Left lobe of liver (tissue), 2 donors: ENCODE measurements at places on chromosomes 6 and 20.
A peak's percentile ranks its signal among the peaks of the same experiment; 100 is the strongest.

GRCh38 chr6:2952557-2953095 lies 18.7 kb downstream of the SERPINB6 start:
- DNase-seq: peak; percentile 75

- peak; percentile 91 for DNase-seq
These were observed 241.0 kb downstream of the DLL1 start for GRCh38 chr6:170049641-170050561.

DNA sequence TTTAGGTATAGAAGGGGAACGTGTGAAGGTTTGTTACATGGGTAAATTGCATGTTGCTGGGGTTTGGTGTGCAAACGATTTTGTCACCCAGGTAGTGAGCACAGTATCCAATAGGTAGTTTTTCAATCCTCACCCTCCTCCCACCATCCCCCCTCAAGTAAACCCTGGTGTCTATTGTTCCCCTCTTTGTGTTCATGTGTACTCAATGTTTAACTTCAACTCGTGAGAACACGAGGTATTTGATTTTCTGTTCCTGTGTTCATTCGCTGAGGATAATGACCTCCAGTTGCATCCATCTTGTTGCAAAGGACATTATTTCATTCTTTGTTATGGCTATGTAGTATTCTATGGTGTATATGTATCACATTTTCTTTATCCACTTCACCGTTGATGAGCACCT lies 11.6 kb upstream of the VNN1 start:
- no peak for DNase-seq

DNA sequence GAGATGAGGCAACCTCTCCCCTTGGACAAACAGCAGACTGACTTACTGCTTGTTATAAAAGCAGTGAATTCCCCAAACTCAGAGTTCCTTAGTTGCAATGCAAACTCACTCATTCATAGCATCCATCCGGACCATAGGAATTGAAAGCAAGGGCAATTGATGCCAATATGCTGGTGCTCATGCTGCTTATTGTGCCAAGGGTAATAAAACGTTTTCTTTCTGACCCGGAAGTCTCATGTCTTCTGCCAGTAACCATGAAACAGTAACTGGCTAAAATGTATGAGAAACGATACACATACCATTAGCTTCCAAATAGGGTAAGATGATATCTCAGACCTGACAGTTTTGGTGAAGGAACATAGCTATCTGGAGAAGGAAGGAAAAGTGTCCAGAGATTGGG lies 18.1 kb downstream of the PRKN start:
- no peak for DNase-seq

DNA sequence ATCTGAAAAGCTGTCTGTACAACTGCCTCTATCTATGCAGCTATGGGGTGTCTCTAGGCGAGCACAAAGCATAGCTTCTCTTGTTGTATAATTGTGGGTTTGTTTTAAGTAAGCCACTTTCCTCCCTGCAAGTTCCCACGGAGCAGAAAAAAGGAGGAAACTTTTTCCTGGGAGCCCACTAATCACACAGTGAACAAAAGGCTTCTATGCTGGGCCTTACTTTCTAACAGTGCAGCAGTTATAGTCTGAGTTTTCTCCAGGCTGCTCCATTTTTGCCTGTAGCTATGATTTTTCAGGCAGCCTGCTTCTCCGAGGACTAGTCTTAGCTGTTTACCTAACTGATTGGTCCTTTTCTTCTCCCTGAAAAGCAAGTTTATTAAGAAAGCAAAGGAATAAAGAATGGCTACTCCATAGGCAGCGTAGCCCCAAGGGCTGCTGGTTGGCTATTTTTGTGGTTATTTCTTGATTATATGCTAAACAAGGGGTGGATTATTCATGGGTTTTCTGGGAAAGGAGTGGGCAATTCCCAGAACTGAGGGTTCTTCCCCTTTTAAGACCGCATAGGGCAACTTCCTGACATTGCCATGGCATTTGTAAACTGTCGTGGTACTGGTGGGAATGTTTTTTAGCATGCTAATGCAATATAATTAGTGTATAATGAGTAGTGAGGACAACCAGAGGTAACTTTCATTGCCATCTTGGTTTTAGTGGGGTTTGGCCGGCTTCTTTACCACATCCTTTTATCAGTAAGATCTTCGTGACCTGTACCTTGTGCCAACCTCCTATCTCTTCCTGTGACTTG lies 84.3 kb downstream of the OPRM1 start:
- no peak for DNase-seq

- DNase-seq: no peak
These were observed at the start of gene TMEM244 for GRCh38 chr6:129860908-129861665. TSS of gene TMEM244 (minus strand) at chr6:129861315. CDS start at chr6:129861188, 127 bp downstream.

DNA sequence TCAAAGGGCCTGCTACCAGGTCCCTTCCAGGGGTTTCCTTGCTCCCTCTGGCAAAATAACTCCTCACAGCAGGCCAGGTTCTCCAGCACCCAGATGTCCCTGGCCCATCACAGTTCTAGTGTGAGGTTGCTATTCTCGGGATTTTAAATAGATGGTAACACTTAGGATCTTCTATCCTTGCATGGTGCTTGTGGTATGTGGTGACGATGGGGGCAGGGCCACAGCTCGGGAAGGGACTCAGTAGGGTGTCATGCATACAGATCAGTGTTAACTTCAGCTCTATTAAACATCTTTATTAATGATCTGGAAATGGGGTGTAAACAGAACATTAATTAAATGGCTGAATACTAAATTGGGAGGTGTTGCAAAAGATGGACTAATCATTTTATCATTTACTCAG lies 323.8 kb downstream of the QKI start:
- no peak for DNase-seq

DNA sequence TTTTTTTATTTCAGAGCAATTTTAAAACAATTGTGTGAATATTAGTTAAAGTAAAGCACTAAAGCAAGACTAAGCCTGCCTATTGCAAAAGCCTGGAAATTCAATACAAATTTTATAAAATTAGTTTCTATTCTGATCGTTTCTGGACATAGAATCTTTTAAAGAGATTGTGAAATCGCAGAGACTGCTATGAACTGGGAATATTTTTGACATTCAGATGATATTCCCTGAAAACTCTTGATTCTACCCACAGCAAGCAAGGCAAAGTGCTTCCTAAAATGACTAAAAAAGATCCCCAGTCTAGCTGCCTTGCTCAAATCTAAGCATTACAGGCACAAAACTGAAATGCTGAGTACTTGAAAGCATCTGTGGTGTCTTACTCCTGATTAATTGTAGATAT lies 187.6 kb upstream of the CEP162 start:
- no peak for DNase-seq

GRCh38 chr6:6379573-6379972 lies 59.1 kb upstream of the F13A1 start:
- DNase-seq: no peak

- DNase-seq: no peak
These were observed 394.8 kb downstream of the DHX35 start for GRCh38 chr20:39356908-39357307.

DNA sequence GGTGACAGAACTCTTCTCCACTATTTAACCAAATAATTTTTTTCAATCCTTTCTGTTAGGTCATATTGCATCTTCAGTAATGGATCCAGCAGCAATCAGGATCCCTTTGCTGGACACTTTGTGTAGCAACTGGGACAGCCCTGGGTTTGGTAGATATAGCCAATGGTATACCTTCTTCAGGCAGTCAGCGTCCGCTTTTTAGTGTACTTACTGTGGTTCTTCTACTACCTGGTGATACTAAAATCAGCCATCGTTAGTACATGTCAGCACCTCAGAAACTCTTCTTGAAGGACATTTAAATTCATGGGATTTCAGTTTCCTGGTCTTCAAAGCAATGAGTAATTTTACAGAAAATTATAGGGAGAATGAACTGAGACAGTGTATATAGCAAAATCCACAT lies 93.5 kb downstream of the ADGRG6 start:
- DNase-seq: no peak

GRCh38 chr20:41395667-41396664 lies 29.3 kb upstream of the EMILIN3 start:
- no peak for DNase-seq

- DNase-seq: no peak
These were observed 33.4 kb downstream of the SLC2A4RG start for GRCh38 chr20:63772781-63773518.
